Gastroesophageal sphincter (tissue), 4 donors: ENCODE measurements at places on chromosomes 5 and 9. TPM values are rescaled to one million over a fixed set of nuclear protein-coding genes. Genes with fewer than 3 reads are reported as not detected.

SNX2 gene
- 82.3 TPM for total RNA-seq

IRX1 gene
- not detected for total RNA-seq

UNC13B gene
- total RNA-seq: 35.3 TPM

PTGS1 gene
- 56.7 TPM for total RNA-seq

GABRB2 gene
- total RNA-seq: 1.0 TPM
